ENCODE measurements at places on chromosomes 1 and 21.
A peak's percentile ranks its signal among the peaks of the same experiment; 100 is the strongest.

GRCh38 chr1:54157401-54157800, 4.6 kb upstream of the CDCP2 start:
- no peak for DNase-seq

DNA sequence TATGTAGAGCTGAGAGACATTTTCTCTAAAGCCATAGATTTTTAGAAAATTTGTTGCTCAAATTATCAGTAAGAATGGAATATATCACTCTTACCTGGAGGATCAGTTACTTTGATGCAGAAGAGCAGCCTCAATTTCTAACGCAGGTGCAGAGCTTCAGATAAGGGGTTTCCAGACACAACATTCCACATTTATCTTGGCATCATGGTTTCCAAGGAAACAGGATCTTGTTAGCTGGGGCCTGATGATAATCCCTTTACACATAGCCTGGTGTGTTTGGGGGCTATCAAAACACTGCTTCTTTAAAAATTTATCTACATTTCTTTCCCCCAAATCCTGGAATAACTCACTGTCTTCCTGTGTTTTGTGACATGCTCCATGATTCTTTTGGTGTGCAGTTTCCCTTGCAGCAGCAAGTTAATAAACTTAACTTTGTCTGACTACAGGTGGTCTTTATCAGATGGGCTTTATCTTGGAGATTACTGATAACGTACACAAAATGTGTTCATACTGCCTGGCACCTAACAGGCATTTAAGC, 2.7 kb upstream of the STX12 start:
- no peak for DNase-seq

DNA sequence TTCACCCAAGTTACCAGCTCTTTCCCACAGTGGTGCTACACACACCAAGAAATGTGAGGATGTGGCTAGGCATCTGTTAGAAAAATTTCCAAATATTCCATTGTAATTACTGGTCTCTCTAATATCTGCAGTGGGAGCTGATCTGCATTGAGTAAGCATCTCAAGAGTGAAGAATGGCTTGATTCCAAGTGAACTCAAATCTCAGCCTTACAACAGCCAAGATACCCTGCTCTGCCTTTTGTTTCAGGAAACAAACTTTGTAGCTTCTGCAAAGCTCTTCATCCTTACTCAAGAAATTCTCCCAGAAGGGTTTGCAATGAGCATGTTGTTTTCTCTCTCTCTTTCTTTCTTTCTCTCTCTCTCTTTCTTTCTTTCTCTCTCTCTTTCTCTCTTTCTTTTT, 181.1 kb downstream of the FCRL5 start:
- DNase-seq, result no peak

DNA sequence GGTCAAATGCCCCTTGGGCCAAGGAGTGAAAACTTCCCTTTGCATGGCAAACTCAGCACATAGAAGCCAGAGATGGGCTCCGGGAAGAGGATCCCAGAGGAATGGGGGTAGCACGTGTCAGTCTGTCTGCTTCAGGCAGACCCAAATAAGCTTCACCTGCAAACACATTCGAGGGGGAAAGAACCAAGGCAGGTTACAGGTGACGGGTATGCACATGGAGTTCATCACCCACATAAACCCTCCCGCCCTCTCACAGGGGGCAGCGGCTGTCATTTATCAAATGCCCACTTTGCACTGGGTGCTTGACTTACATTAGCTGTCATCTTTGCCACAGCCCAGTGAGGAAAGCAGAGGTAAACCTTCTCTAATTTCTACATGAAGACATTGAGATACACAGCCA, 73.0 kb upstream of the TLR5 start:
- no peak for DNase-seq

- DNase-seq, result no peak
Measured at GRCh38 chr21:18443701-18444100, 40.1 kb upstream of the TMPRSS15 start.

DNA sequence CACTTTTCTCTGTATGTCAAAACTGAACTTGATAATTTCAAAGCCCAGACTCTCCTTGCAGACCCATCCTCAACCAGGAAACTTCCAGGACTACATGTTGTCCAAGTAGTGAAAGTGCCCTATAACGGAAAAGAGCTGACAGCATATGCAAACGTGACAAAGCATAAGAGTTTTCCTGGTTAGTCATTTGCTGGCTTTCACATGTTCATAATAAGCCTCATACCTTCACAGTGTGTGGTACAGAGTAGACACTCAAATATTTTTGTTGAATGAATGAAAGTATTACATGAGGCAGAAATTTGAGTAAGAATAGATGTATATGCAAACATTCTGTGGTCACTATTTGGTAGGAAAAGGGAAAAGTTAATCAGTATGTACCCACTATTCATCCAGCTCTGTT, 473.3 kb downstream of the MRPL39 start:
- DNase-seq, result no peak

GRCh38 chr1:6260433-6260934, 414 bp downstream of the GPR153 start:
- no peak for DNase-seq

GRCh38 chr1:37305841-37306240, 168.5 kb upstream of the ZC3H12A start:
- DNase-seq, result no peak

DNA sequence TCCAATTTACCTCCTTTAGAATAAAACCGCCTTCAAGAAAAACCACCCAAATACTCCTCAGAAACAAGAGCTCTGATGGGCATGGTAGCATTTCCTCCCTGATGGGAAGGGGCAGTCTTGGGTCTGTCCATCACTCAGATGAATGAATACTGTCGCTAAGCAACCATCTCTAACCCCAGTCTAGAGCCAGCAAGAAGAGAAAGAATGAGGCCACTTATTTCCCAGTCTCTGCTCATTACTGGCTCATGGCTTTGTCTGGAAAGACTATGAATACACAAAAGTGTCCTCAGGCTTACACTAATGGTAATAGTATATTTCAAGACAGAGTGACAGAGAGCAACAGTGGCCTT, 51.0 kb upstream of the F3 start:
- DNase-seq, result no peak

DNA sequence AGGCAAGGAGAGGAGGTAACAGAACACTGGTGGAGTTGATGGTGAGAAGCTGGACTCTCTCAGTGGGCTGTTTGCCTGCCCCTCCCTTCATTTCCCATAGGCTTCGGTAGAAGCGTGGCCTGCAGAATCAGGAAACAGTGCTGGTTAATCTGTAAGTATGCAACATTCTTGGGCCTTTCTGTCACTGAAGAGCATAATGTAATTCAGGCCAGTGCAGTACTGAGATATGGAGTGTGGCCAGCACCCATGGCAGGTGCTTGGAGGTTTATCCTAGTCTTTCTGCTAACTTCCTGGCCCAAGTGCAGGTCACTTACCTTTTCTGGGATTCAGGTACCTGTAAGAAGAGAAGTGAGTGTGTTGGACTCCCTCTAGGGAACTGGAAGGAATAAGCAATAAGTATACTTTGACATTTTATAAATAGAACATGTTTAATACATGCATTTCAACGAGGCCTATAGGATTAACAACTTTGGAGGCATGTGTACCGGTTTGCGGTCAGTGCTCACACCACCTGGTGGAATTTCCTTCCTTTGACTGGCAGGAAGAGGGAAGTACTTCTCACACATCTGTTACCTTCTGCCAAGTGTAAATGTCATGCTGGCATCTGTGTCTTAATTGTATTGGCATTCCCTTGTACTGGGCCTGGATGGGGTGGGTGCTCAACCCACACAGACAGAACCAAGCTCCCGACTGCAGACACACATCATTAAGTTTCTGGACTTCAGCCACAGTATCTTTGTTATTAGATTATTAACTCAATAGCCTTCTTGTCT, 105.5 kb downstream of the KIF26B start:
- DNase-seq, result no peak

DNA sequence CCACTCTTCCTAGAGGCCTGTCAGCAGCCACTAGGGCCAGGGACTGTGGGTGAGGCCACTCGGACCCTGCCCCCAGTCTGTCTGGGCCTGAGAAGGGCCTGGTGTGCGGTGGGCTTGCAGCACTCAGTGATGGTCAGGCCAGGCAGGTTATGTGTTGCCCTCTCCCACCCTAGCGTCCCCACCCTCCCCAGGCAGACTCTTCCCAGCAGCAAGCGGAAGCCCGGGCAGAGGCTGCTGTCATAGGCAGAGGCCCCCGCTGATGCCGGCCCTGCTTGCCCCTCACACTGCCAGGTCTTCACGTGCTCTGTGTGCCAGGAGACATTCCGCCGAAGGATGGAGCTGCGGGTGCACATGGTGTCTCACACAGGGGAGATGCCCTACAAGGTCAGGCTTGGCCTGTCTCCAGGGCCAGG, 6.6 kb downstream of the ZBTB48 start:
- no peak for DNase-seq

DNA sequence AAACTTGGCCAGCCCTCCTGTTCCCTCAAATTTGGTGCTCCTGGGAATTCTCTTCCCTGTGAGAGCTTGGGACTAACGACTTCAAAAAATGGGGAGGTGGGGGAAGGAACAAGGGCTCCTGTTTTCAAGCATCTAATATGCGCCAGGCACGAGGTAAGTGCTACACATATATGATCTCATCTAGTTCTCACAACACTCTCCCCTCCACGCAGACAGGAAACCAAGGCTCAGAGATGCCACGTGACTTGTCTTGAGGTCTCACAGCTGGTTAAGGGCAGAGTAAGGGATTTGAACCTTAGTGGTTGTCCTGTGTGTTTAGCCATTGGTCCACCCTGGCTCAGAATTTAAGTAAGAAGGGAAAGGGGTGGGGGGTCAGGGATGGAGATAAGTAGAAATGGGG, 125.9 kb downstream of the DMRTB1 start:
- no peak for DNase-seq

DNA sequence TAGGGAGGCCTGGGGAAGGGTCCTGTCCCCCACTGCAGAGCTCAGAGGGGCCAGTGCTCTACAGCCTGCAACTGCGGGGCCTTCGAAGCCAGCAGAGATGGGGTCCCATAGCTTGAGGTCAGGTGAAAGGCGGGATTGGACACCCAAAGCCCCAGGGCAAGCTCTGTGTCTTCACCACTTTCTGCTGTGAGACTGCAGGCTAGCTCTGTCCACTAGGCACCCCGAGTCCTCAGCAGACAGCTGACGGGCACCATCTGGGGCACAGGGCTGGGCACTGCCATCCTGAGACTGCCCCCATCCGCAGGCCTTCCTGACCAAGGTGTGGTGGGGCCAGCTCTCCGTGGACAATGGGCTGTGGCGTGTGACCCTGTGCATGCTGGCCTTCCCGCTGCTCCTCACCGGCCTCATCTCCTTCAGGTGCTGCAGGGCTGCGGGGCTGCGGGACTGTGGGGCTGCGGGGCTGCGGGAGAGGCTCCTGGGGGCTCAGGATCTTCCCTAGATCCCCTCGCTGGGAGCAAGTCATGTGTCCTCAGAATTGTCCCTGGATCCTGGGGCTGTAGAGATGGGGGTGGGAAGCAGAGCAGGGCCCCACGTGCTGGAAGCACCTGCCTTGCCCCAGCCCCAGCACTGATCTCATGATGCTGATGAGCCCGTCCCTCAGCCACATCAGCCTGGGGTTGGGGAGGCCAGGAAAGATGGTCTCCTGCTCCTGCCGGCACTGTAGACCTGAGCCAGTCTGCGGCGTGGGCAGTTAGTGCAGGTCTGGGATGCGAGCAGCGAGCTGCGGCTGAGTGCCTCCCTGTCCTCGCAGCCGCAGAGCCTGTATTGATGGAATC, 46.8 kb downstream of the TRPM2 start:
- no peak for DNase-seq

GRCh38 chr1:44557778-44558177, 116.5 kb downstream of the TMEM53 start:
- DNase-seq, result no peak

DNA sequence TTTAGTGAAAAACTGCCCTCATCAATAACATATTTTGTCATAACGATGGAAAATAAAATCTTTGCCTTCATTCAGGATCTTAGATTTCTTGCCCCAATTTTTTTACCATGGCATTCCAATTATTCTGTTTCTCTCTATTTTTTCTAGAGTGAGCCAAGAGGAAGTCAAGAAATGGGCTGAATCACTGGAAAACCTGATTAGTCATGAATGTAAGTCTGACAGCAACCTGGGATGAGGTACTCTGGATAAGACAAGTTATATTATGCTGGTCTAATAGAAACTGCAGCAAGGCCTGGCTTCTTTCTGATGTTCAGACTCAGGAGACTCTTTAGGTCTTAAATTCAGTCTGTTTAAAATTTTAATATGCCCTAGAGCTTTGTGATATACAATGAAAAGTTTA, 3.5 kb downstream of the RGS4 start:
- DNase-seq, result no peak

GRCh38 chr1:111190931-111191451, 9.5 kb downstream of the DENND2D start:
- no peak for DNase-seq

DNA sequence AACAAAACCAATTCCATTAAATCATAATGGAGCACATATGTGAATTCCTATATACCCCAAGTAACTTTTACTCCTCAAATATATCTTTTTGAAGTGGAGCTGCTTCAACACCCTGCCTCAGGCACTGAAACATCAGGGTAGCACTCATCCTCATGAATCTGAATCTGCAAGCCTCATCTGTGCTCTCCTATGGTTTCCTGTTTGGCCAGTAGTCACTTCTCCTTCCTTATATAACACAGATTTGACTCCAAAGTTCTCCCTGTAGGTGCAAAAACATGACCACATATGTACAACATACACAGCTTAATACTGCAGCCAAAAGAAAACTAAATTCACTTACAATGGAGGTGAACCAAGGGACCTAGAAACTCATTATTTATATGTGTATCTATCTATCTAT, 7.2 kb downstream of the TRIT1 start:
- no peak for DNase-seq

GRCh38 chr1:93345633-93346420, at the start of gene DR1:
Gene DR1, plus strand, starts transcription at chr1:93345907. Its CDS starts 739 bp downstream, at chr1:93346646.
- peak; percentile 87 for DNase-seq

DNA sequence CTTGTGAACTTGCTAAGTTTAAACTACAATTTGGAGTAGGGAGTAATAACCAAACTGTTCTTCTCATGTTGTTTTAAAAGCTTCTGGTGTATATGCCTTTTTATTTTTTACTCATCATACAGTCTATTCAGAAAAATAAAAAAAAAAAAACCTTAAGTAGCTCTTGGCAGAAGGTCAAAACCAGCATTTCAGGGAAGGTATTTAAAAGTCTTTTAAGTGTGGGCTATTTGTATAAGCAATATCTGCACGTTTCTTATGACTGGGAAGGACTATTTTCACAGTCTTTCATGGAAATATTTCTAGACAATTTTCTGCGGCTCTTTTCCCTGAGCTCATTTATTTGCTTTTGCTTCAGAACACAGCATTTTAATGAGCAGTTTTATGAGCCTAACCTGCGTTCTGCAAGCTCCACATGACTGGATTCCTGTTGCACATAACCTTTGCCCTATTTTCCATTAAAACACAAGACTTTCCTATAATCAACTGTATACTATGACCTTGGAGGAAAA, 60.9 kb upstream of the C1orf105 start:
- DNase-seq, result no peak

GRCh38 chr1:8510041-8510823, 192.3 kb downstream of the SLC45A1 start:
- peak; percentile 16 for DNase-seq
